ENCODE measurements at places on chromosomes 1 and 21.

DNA sequence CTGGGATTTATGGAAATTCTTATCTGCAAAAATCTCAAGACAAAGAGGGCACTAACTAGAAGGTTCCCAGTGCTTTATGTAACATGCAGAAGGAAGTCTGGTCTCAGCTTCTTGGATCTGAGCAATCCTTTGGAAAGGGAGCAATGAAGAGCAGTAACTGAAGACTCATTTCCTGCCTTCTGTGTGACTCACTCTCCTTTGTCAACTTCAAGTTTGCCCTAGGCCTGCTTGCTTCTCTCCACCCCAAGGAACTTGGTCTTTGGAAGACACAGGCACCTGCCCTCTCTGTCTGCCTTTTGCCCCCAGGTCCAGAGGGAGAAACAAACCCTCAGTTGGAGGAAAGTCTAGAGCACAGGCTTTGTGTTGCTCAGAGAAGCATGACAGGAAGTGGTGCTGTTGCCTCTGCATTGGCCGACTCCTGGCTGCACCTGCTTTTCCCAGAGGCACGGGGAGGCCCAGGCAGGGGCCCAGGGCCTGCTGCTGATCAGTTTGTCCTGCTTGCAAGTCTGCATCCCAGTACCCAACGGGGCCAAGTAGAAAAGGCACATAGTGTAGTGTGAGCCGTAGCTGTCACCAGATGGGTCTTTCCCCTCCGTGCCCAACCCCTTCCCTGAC lies 137.2 kb downstream of the DHRS3 start:
- peak; percentile 67 for DNase-seq

- no peak for DNase-seq
These were observed 146.1 kb upstream of the VANGL1 start for GRCh38 chr1:115495625-115496024.

- DNase-seq, result no peak
These were observed 19.5 kb upstream of the SHE start for GRCh38 chr1:154521695-154522094.

DNA sequence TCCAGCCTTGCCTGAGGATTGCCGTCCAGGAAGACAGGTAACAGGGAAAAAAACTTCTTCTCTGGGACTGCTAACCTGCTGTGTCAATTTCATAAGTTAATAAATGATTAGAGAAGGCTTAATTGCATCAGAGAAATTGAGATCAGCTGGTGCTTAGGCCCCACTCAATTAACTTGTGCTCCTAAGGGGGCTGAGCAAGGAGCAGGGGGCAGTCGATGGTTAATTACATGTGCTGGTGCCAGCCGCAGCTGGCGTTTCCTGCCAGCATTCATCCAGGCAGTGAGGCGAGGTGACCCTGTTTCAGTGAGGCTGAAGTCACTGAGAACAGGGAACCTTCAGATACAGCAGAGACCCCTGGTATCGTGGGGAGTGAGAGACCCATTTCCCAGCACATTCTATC lies 60.0 kb downstream of the FAM163A start:
- no peak for DNase-seq

GRCh38 chr1:207034998-207035397 lies 2.4 kb upstream of the C1orf116 start:
- peak; percentile 47 for DNase-seq

GRCh38 chr1:25456502-25456901 lies 25.8 kb downstream of the MACO1 start:
- DNase-seq, result no peak

- DNase-seq, result no peak
These were observed 17.9 kb upstream of the THEM5 start for GRCh38 chr1:151871284-151872030.

GRCh38 chr1:211487082-211487481 lies 4.9 kb downstream of the RD3 start:
- DNase-seq, result no peak

DNA sequence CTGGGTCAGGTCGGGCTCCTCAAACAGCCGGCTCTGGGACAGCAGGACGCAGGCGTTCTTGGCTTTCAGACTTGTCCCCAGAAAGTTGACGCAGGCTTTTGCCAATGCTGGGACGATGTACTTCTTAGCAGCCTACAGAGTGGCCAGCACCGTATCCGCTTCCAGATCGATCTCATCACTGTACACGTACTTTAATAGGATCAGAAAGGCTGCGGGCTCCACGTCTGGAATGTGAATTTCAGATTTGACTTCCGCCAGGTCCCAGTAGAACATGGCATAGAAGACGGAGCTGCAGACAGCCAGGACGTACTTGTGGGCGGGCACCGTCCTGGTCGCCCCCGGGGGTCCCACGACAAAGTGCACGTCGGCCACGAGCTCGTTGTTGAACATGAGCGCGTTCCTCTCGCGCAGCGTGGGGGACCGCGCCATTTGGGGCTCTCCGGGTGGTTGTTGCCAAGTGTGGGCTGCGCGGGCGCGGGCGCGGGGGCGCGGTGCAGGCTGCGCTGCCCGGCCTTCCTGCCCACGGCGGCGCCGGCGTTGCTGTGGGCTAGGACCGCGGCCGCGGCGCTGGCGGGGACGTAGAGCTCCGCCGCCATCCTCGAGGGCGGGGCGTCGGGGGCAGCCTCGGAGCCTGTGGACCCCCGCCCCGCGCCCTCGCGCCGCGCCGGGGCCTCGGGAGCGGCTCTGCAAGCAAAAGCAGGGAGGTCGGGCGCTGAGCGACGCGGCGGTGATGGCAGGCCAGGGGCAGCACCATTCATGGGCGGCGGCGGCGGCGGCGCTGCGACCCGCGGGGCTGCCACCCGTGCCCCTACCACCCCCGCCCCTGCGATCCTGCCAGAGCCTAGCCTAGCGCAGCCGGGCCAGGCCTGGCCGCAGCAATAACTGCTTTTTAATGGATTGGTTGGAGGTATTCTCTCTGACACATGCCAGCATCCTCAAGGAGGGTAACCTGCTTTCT lies 10.6 kb downstream of the CNR2 start:
- no peak for DNase-seq

- no peak for DNase-seq
These were observed 118.3 kb downstream of the SPATA46 start for GRCh38 chr1:162258394-162258793.

- DNase-seq, result no peak
These were observed 12.1 kb downstream of the HIPK1 start for GRCh38 chr1:113941245-113941559.

DNA sequence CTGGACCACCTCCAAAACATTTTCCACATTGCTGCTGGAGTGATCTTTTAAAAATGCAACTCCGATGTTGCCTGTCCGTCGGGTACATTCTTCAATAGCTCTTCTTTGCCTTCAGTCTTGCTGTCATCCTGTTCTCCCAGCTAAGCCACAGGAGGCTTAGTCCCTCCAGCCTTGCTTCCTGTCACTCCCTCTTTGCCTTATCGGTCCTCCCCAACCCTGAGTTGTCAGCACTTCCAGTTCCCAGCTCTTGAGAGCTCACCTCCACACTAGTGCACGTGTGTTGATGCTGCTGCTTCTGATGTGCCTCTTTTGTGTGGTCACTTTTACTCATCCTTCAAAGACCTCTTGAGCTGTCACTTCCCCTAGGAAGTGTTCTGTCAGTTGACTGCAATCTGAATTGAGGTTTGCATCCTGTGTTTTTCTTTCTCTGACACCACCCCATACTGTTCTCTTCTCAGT lies 15.3 kb downstream of the UCK2 start:
- no peak for DNase-seq

DNA sequence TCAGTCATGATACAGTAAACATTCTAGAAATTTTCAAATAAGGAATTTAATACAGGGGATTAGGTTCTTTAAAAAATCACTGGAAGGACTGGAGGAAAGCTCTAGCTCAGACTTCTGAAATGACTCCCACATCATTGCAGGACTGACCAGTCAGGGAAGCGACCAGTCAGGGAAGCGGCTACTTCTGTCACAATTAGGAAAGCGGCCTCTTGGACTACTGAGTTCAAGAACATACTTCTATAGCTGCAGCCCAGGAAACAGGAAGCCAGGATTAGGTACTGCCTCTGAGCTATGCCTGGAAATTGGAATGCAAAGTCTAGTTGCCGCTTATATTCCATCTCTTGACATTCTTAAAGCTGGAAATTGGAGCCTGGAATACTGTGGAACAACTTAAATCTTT lies 45.5 kb downstream of the USP25 start:
- DNase-seq, result no peak

GRCh38 chr1:19086176-19086875 lies 123.7 kb downstream of the UBR4 start:
- no peak for DNase-seq

- no peak for DNase-seq
These were observed 35.4 kb upstream of the FGGY start for GRCh38 chr1:59261537-59261936.

DNA sequence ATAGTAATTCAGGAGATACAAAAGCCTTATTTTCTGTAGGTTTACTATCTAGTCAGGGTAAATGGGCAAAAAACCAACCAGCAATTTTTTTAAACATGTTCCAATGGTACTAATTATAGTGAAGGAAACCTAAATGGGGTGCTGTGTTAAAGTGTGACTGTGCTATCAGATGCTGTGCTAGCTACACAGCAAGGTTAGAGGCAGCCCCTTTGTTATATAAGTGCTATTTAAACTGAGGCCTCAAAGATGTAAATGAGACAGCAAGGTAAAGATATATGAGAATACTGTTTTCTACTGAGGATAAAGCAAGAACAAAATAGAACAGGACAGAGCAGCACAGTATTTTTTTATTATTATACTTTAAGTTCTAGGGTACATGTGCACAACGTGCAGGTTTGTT lies 305.4 kb upstream of the RGS18 start:
- DNase-seq, result no peak

- no peak for DNase-seq
These were observed 75.6 kb upstream of the SLC2A1 start for GRCh38 chr1:43034195-43034658.

GRCh38 chr1:230094746-230095145 lies 27.7 kb downstream of the GALNT2 start:
- no peak for DNase-seq

DNA sequence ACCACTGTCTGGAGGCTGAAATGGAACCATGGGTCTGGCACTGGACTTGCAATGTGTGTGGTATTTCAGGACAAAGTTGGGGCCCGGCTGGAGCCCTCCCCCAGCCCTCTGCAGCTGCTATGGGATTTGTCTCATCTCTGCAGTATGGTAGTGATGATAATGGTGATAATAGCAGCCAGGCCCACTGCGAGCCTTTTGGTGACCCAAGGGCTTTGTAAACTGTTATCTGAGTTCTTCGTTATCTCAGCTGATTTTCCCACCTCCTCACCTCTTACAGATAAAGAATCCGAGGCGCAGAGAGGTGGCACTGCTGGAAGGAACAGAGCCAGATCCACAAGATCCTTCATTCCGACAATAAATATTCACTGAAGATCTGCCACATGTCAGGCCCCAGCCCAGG lies 11.7 kb upstream of the WNT4 start:
- DNase-seq, result no peak
